T-helper 2 cell treated with Interferon-gamma antibody and Interleukin-4, amounts not matched to agents 5 μg/mL and 100 μg/mL, for 36 hours (primary cell): ENCODE measurements at places on chromosomes 13 and 19.

DNA sequence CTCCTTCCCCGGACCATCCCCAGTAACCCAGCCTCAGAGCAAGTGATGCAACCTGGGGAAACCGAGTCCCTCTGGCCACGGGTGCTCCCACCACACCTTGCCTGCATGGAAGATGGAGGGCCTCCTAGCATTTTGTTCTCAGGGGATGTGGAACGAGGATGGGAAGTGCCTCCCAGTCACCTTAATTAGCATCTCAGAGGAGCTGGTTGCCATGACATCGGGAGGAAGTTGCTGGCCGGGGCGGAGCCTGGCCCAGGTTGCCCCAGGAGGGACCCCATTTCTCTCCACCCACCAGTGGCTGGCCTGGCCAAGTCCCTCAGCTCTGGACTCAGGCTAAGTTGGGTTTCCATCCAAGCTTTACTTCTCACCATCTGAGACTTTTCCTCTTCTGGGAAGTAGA is 24.1 kb upstream of the PTPRS start:
- DNase-seq: no peak

DNA sequence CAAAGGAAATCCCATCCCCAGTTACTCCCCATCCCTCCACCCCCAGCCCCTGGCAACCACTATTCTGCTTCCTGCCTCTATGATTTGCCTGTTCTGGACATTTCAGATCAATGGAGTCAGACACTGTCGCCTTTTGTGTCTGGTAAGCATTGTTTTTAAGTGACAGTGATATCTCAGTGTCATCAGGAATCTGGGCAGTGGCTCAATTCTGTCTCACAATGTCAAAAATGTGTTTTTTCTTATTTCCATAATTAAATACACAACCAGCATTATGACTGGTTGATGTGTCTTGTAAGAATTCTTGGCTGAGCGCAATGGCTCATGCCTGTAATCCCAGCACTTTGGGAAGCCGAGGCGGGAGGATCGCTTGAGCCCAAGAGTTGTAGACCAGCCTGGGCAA is 20.2 kb upstream of the PGLS start:
- DNase-seq: no peak

DNA sequence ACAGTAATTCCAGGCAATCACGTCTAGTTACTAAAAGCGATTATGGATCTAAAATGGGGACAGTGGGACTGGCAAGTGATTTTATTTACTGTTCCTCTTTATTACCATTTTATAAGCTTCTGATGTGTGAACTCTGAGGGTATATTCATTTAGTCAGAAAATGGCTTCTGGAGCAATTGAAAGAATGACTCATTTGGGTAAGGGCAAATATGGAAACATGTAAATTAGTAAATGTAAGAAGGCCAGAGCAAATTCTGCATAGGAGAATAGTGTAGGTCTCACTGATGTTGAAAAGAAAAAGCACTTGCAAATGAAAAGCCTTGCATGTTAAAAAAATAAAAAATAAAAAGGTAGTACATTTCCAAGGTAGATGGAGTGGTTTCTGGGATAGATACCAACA is 262.2 kb downstream of the KLF5 start:
- no peak for DNase-seq

- no peak for DNase-seq
Observed at GRCh38 chr13:23716401-23716800, 146.2 kb downstream of the TNFRSF19 start.

GRCh38 chr13:81990652-81991051 is 1649.7 kb upstream of the SPRY2 start:
- DNase-seq: no peak

DNA sequence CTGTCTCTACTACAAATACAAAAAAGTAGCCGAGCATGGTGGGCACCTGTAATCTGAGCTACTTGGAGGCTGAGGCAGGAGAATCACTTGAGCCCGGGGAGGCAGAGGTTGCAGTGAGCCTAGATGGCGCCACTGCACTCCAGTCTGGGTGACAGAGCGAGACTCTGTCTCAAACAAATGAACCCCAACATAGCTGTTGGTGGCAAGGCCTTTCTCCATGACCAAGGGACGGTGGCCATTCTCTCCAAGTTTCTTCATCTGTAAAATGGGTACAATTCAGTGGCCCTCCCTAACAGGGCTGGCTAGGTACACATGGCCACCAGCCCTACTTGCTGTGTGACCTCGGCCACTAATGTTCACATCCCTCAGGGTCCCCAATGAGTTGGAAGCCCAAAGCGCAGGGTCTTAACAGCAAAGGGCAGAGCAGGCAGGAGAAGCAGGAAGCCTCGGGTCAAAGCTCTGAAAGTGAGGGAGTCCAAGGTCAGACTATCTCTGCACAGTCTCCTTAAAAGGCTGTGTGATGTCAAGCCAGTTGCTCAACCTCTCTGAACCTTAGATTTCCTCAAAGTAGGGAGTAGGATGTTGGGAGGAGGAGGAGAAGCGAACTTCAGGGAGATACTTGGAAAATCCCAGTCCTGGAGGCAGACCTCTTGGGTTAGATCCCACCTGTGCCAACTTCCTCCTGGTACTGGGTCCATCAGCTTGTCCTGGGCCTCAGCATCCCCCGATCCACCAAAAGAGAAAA is 2.7 kb downstream of the JUND start:
- peak; percentile 37 for DNase-seq

- DNase-seq: no peak
Observed at GRCh38 chr13:40966298-40966697, 52.8 kb downstream of the ELF1 start.

GRCh38 chr13:102905905-102906771 is 60.3 kb downstream of the ERCC5 start:
- DNase-seq: no peak

GRCh38 chr13:93235258-93236015 is 8.8 kb downstream of the GPC6 start:
- DNase-seq: no peak

- no peak for DNase-seq
Observed at GRCh38 chr19:53507523-53508442, 30.2 kb upstream of the ZNF331 start.

GRCh38 chr13:41284512-41285288 is 21.3 kb upstream of the MTRF1 start:
- DNase-seq: no peak

- DNase-seq: peak; percentile 41
Observed at GRCh38 chr19:46787331-46788261, 798 bp downstream of the SLC1A5 start.

- DNase-seq: no peak
Observed at GRCh38 chr13:52034616-52035226, 10.2 kb downstream of the UTP14C start.

DNA sequence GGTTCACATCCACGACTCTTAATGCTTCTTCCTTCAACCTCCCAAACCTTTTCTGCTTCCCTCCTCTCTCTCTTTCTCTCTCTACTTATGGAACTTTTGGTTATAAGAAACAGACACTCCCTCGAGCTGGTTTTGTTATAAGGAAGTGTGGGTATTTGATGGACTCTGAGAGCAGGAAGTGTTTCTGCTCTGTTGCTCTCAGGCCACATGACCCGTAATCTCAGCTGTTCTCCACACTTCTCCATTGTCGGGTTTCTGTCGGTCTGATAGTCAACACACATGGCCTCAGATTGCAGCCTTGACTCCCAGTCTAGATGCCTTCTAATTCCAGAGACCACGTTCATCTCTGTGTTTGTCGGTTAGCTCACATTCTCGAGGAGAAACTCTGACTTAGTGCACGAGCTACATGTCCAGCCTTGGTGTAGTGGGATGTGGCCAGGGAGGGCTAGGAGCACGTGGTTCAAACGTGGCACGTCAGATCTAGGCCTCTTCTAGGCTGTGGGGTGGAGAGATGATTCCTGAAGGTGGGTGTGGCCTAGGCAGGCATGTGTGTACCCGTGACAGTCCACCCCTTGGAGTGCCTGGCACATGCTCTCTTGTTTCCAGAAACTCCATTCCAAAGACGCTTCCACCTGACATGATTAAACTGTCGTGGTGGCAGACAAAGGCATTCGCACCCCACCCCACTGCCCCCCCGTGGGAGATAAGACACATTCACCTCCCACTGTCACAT is 26.3 kb downstream of the CNFN start:
- DNase-seq: no peak

DNA sequence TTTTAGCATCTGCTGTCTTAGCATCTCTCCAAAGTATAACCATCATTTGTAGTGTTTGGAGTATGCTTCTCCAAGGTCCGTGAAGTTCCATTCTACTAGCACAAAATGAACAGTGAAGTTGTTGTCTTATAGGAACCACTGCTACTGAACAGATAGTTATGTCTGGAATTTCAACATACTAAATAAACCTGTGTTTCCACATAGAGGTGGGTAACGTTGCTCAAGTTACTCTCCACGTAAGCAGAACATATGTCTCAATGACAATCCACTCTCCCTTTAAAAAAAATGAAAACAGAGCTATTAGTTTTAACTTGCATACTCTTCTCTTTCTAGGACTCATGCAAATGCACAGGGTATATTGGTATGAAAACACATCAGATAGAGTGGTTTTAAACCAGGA is 184.3 kb upstream of the TRPC4 start:
- DNase-seq: no peak

DNA sequence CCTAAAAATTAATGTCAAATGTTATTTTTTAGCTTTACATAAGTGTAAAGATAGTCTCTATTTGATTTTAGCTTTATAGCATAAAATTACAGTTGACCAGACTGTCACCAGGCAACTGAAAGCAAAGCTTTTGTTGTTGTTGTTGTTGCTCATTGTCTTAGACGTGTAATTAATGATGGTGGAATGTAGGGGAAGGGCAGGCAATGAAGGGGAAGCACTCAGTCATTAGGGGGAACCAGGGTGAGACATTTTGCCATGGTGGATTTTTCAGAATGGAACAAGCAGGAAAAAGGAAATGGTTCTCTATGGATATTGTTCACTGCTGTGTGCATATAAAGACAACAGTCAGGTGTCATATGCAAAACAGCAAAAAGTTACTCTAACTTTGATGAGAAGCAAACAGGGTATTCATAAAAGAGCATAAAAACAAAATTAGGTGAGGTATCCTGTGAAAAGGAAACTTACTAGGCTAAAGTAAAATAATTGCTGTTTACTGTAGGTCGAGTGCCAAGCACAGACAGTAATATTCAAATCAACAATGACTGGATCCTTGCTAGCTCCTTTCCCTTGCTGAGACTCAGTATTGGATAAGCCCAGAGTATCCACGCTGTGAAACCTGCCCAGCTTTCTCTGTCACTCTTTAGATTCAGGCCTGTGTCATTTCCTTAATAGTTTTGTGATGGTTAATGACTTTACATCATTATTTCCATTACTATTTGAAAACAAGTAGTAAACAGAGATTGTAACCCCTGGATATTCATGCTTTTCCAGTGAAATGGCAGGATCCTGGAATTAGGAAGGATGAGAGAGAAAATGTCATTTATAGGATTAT is 110.5 kb downstream of the LRCH1 start:
- no peak for DNase-seq

- DNase-seq: no peak
Observed at GRCh38 chr19:52566588-52566987, 3.5 kb upstream of the ZNF701 start.

GRCh38 chr13:98353750-98354149 is 176.7 kb upstream of the RNF113B start:
- no peak for DNase-seq

DNA sequence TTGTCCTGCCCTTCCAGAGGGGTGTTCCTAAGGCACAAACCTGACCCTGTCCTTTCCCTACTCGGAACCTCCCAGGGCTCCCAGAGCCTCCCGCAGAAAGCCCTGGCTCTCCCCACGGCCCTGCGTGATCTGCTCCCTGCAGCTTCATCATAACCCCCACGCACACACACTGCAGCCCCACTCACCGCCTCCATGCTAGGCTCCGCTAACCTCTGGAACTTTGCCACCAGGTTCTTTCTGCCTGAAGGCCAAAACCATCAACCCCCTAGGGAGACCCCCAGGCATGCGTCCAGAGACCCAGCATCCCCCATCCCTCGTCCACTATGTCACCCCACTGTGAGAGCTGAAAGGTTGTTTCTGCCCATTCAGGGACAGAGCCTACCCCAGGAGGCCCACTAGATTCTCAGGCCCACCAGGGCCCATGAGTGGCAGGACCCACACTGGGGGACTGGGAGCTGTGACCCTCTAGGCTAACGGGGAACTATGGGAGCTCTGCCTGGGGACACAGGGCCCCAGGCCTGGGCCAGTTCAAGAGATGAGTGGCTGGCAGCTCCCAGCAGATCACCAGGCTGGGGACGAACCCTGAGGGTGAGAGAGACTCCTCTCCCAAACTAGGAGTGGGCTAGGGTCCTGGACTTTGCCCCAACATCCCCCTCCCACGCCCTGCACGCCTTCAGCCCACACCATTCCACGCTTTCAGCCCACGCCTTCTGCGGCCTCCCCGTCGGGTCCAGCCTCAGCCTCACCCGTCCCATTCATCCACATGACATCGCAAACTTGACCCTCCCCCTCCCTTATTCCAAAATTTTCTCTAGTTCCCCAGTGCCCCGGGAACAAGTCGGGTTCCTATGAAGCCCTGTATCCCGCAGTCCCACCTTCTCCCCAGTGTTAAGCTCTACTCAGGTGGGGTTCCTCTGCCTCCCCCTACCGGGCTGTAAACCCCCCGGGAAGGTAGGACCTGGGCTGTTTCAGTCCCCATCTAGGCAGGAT is 33.2 kb upstream of the PNMA8B start:
- DNase-seq: no peak

- DNase-seq: no peak
Observed at GRCh38 chr13:27028683-27029480, 142.7 kb downstream of the USP12 start.

GRCh38 chr19:47352095-47352494 is 3.0 kb downstream of the DHX34 start:
- no peak for DNase-seq

- DNase-seq: no peak
Observed at GRCh38 chr13:113860665-113861432, 3.0 kb downstream of the GAS6 start.

DNA sequence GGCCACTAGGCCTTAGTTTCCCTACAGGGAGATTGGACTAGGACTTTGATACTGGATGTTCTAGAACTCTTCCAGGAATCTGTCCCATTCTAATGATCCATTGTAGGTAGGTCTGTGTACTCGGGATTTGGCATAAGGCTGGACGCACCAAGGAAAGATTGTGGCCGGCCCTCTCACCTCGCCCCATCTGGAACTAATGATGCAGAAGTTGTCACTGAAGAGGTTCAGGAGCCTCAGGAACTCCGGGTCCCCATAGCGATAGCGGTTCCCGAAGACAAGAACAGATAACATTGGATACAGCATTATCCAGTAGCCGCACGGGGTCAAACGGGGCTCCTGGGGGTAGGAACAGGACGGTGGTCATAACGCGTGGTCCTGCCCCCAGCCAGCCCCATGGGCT is 11.2 kb downstream of the EGLN2 start:
- no peak for DNase-seq

GRCh38 chr19:10751109-10751953 is 33.5 kb downstream of the DNM2 start:
- DNase-seq: no peak

- peak; percentile 40 for DNase-seq
Observed at GRCh38 chr13:23695711-23696464, 125.7 kb downstream of the TNFRSF19 start.

GRCh38 chr19:18477042-18477779 is 39.3 kb upstream of the ISYNA1 start:
- DNase-seq: no peak

GRCh38 chr13:77975358-77976042 is 56.9 kb upstream of the EDNRB start:
- DNase-seq: no peak

GRCh38 chr19:37304190-37304883 is 66.6 kb upstream of the ZNF527 start:
- DNase-seq: no peak
